Activated naive CD8-positive, alpha-beta T cell treated with anti-CD3 and anti-CD28 coated beads for 36 hours (primary cell): ENCODE measurements at places on chromosomes 1 and 21. TPM values are rescaled to one million over a fixed set of nuclear protein-coding genes. Genes with fewer than 3 reads are reported as not detected.

The PHTF1 gene
- 14.5 TPM for total RNA-seq

The PROX1 gene
- total RNA-seq, result not detected

The COL11A1 gene
- not detected for total RNA-seq

The CLDN17 gene
- not detected for total RNA-seq

The C1orf87 gene
- total RNA-seq, result not detected

The UBE2G2 gene
- 124 TPM for total RNA-seq

GRCh38 chr21:31418377-31419001 is 74.4 kb upstream of the TIAM1 start:
- no peak for DNase-seq

GRCh38 chr1:159973350-159973940 is 19.4 kb upstream of the SLAMF9 start:
- DNase-seq, result no peak

- DNase-seq, result no peak
Observed at GRCh38 chr1:246577720-246578106, 11.5 kb downstream of the CNST start.

GRCh38 chr1:185843986-185844385 is 109.8 kb downstream of the HMCN1 start:
- DNase-seq, result no peak

GRCh38 chr1:111620441-111620971 is 917 bp downstream of the RAP1A start:
- DNase-seq, result no peak

DNA sequence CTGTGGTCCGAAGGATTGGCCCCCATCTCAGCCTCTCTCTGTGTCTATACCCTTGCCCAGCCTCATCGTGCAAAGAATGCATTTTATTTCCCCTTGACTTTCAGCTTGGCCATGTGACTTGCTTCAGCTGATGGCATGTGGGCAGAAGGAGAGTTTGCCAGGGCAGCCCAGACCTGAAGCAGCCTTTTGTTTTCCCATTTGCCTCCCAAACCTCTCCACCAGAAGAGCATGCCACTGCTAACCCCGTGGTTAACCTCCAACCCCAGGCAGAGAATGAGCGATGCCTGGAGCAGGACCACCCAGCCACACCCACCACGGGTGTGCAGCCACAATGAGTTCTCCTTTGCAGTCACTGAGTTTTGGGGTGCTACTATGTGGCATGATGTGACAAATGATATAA is 136.4 kb downstream of the SETD4 start:
- DNase-seq, result no peak

DNA sequence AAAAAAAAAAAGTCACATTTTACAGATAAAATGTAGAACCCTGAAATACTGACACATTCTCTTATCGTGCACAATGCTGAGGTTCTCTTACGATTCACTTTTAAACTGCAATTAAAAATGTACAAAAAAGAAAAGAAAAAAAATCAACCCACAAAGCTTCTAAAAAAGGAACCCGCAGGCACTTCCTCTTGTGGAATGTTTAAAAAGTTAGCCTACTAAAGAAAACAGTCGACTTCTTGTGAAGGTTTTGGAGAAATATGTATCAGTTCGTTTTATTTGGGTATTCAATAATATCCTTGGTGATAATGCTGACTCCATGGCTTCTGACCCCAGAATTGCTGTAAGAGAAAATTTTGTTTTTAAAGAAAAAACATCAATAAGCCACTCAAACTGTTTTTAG is 10.2 kb downstream of the HNRNPU start:
- DNase-seq, result no peak

DNA sequence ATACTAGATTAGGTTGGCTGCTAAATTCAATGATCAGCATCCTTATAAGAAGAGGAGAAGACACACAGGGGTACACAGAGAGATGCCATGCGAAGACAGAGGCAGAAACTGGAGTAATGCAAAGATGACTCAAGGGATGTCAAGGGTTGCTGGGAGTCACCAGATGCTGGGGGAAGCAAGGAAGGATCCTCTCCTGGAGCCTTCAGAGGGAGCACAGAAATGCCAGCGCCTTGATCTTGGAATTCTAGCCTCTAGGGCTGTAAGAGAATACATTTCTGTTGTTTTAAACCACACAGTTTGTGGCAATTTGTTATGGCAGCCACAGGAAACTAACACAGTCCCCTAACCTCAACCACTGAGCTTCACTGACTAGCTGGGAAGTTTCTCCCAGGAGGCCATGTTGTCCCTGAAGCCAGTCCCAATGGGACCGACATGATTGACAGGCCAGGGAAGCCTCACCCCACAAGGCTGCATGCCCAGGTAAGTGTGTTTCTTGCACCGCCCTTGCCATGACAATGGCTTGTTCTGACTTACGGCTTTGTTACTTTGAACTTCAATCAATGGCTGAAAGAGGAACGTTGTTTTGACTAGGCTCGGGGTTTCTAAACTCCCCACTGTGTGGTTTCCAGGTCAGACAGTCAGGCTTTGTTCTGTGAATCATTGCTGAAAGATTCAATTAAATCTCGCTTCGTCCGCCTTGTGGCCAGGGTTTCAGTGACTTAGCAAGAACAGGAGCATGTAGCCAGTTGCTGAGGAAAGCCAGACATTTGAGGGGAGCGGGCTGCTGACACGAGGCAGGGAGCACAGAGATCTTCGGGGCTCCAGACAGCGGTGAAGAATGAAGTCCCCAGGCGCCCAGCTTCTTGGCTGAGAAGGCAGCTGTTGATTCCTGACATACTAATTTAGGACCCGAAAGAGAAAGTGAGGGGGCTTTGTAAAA is 62.3 kb downstream of the RUNX1 start:
- peak; percentile 80 for DNase-seq

DNA sequence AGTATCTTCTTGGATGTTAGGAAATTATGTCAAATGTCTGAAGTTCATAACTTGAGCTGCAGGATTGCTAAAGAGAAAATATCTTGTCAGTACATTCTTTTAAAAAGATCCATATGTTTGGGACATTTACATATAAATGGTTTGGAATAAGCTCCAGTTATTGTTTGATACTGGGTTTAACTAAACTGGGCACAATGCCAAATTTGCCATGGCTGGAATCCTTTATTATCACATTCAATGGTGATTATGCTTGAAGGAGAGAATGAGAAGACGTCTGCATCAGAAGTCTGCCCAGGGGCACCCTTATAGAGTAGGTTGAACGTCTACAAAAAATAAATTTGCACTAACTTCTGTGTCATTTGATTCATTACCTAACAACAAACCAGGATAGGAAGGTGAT is 652.5 kb downstream of the AMY1C start:
- DNase-seq, result no peak

- no peak for DNase-seq
Observed at GRCh38 chr1:208369045-208369444, 124.9 kb upstream of the PLXNA2 start.

- DNase-seq, result no peak
Observed at GRCh38 chr1:54315099-54315498, 91.1 kb downstream of the SSBP3 start.

GRCh38 chr21:46675595-46676280 is 40.3 kb downstream of the PRMT2 start:
- no peak for DNase-seq

DNA sequence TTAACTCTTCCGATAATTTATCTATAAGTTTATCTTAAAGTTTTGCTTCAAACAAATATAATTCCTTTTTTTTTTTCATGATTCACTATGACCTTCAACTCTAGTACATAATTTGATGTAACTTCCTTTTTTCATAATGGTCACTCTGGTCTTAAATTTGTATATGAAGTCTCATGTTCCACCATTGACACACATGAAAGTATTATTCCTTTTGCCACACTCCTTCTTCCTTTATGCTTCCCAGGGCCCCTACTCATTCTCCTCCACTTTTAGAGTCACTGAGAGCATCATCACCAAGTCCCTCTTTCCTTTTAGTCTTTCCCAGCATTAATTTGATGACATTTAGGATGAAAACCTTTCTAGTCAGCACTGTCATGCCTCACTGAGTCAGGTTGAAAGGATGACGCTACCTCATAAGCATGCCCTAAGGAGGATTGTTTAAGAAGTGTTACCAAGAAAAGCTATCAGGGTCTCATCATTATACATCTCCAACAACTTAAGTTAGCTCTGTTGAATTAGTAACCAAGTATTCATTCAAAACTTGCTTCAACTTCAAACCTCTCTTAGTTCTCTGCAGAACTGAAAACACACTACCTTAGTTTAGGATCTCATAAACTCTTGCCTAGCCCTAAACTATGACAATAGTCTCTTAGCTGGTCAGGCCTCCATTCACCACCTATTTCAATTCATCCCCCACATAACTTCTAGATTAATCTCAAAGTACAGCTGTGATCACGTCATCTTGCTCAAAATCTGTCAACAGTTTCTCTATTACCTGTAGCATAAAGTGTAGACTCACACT is 14.5 kb downstream of the AUNIP start:
- DNase-seq, result no peak

DNA sequence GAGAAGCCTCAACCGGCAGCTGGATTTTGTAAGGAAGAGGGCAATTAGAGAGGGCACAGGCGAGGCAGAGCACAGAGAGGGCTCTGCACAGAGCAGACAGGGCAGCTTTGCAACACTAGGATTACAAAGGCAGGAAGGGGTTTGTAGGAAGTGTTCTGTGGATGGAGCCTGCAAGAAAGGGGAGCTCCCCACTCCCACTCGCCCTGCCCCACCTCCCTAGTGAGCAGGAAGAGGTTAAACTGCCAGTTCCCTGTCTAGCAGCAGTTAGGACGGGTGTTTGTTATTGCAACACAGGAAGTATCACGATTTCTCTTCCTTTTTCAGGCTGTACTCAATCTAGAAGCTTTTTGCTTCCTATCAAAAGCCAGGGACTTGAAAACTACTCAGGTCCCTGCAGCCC is 63.3 kb upstream of the LRRC8D start:
- peak; percentile 63 for DNase-seq

DNA sequence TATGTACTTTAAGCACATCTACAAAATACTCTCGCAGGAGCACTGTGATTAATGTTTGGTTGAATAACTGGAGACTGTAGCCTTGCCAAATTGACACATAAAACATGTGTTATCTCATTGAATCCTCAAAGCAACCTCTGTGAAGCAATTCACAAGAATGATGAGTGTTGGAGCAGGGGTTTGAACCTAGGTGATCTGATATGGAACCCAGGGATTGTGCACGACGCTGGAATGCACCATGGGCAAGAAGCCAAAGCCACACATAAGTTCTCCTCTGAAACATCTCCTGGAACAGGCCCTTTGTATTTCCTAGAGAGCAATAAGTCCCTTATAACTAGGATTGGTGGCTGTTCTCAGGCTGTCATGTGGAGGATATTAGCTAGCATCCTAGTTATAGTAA is 124.6 kb upstream of the IVNS1ABP start:
- DNase-seq, result no peak

- no peak for DNase-seq
Observed at GRCh38 chr21:40053007-40053406, 185.8 kb downstream of the PCP4 start.

DNA sequence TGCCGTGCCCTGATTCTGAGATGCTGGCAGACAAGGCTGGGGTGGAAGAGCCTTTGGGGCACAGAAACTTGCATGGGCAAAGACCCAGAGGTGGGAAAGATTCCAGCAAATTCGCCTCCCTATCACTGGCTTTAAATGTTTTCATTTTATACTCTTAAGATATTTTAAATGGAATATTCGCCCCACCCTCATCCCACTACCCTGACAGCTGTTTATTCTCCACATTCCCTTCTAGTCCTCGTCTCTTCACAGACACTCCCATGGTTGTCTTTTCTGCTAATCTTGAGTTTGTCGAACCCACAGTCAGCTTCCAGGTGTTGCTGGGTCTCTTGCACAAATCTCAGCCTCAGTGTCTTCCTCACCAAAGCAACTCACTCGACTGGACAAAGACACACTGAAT is 245.0 kb downstream of the KAZN start:
- no peak for DNase-seq

DNA sequence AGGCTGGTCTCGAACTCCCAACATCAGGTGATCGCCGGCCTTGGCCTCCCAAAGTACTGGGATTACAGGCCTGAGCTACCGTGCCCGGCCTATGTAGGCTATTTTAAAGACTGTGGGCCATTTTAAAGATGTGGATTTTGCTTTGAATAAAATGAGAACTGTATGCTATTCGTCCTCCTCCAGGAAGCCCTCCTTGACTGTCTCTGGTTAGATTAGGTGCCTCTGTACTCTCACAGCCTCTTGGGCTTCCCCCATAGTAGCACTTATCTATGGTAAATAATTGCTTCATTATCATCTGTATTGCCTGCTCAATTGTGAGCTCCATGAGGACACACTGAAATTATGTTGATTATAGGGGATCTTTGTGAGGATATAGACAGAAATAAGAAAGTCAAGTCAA is 20.5 kb upstream of the ERI3 start:
- no peak for DNase-seq

- DNase-seq, result no peak
Observed at GRCh38 chr1:246435421-246436041, 71.5 kb downstream of the SMYD3 start.

DNA sequence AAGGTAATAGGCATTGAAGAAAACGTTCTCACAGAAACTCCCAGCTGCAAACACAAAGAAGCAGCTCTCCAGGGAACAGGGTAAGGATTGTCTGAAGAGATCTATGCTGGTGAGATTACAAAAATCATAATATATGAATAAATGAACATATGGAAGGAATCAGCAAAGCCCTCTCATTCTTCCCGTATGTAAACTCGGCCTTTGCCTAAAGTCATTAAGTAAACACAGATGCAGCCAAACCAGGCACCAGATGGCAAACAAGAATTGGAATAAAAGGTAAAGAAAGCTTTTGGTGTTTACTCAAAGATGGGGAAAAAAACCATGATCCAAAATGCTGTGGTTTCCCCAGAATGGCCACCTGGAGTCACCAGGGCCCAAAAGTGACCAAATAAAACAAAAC is 76.6 kb upstream of the HOOK1 start:
- DNase-seq, result no peak
